ENCODE measurements at places on chromosomes 12 and 14. TPM values are rescaled to one million over a fixed set of nuclear protein-coding genes. Genes with fewer than 3 reads are reported as not detected.

DNA sequence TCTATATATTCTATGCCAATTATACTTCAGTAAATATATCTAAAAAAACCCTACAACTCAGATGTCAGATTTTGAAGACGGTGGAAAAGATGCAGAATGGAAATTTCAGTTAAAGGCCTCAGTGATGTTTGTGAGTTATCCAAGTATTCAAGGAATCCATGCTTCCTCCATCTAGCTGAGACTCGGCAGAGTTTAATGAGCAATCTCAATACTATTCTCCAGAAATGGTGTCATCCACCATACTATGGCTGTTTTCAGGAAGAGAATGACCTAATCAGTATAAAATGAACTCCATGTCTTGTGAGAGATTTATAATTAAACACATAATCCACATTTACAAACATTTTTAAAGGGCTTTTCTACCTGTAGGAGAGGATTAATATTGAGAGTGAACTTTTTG lies 66.0 kb downstream of the KLHL28 start:
- H3K27ac ChIP-seq: peak overlapping the region; percentile 99
- no peaks in the 10 kb centered on the region for H3K27me3 ChIP-seq
- no peak for DNase-seq
- no peaks in the 10 kb centered on the region for H3K36me3 ChIP-seq
- no peak overlapping the region for H3K4me3 ChIP-seq

Gene GPR65
- 1.1 TPM for total RNA-seq

Gene KITLG
- total RNA-seq: 70.2 TPM

Gene SIX1
- total RNA-seq: not detected

- no peaks in the 10 kb centered on the region for H3K4me1 ChIP-seq
- no peaks in the 10 kb centered on the region for H3K36me3 ChIP-seq
- no peak overlapping the region for H3K27ac ChIP-seq
- no peak for DNase-seq
Observed at GRCh38 chr12:4388032-4388431, 8.5 kb upstream of the FGF23 start.

DNA sequence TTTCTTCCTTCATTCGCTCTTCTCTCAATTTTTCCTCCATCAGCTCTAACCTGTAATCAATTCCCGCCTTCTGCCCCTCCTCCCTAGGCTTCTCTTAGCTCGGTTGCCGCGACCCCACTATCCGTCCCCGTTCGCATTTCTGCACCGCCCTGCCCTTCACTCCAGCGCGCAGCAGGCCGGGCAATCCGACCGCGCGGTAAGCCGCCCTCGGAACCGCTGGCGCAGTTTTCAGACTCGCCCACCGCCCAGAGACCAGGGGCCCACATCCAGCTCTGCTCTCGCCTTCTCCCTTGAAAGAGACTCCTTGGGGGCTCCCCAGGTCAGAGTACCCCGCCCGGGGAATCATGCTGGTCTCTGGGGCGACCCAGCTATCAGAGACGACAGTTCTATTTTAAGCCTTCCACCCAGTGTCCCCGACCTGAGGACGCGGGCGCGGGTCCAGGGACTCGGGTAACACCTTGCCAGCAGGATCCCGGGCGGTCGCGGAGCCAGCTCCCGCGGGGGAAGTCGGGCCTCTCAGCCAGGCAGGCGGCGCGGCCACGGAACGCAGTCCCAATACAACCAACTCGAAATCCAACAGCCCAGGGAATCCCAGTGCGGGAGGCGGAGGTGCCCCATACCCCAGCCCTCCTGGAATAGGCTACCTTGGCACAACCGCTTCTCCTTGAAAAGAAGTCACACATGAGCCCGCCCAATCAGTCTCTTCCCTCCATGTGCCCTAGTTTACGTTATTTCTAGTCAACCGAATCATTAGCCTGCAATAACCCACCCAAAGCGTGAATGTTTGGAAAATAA lies 5.7 kb upstream of the SLC38A4 start:
- peak overlapping the region; percentile 47 for H3K4me3 ChIP-seq
- H3K4me1 ChIP-seq: peaks cover 17% of the 10 kb centered on the region
- H3K27me3 ChIP-seq: peaks cover 9% of the 10 kb centered on the region
- no peaks in the 10 kb centered on the region for H3K36me3 ChIP-seq
- DNase-seq: no peak

GRCh38 chr12:104406164-104406563 lies 50.6 kb upstream of the CHST11 start:
- H3K4me3 ChIP-seq: no peak overlapping the region
- H3K4me1 ChIP-seq: no peaks in the 10 kb centered on the region
- no peak for DNase-seq
- H3K27ac ChIP-seq: no peak overlapping the region

DNA sequence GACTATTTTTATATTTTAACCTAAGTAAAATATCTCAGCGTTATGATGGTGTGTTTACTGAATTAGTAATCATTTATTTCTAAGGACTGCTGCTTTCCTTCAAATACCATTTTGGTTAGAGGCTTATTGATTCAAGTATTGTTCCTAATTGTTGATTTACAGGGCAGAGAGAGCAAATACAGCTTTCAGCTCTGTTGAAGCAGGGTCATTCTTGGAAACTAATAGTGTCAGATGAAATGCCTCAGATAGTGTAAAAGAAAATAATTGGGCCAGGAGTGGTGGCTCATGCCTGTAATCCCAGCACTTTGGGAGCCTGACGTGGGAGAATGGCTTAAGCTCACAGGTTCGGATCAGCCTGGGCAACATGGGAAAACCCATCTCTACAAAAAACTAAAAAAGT lies 249.3 kb downstream of the FUT8 start:
- no peaks in the 10 kb centered on the region for H3K36me3 ChIP-seq
- H3K4me1 ChIP-seq: no peaks in the 10 kb centered on the region
- H3K27ac ChIP-seq: no peak overlapping the region
- no peaks in the 10 kb centered on the region for H3K27me3 ChIP-seq
- DNase-seq: no peak
- H3K4me3 ChIP-seq: no peak overlapping the region

Gene ADCY6
- 28.5 TPM for total RNA-seq

Gene HRK
- not detected for total RNA-seq

- H3K36me3 ChIP-seq: no peaks in the 10 kb centered on the region
- no peaks in the 10 kb centered on the region for H3K27me3 ChIP-seq
- no peak overlapping the region for H3K27ac ChIP-seq
- no peaks in the 10 kb centered on the region for H3K4me1 ChIP-seq
- peak overlapping the region; percentile 62 for H3K4me3 ChIP-seq
Observed at GRCh38 chr14:91252871-91253794, 8.6 kb upstream of the GPR68 start.

- H3K27ac ChIP-seq: no peak overlapping the region
- no peaks in the 10 kb centered on the region for H3K4me1 ChIP-seq
- H3K36me3 ChIP-seq: no peaks in the 10 kb centered on the region
- no peaks in the 10 kb centered on the region for H3K27me3 ChIP-seq
- no peak for DNase-seq
- H3K4me3 ChIP-seq: no peak overlapping the region
Observed at GRCh38 chr12:121050725-121051124, 11.7 kb upstream of the OASL start.

GRCh38 chr14:90755661-90756304 lies 60.4 kb downstream of the TTC7B start:
- no peaks in the 10 kb centered on the region for H3K27me3 ChIP-seq
- no peaks in the 10 kb centered on the region for H3K36me3 ChIP-seq
- peaks cover 36% of the 10 kb centered on the region for H3K4me1 ChIP-seq

DNA sequence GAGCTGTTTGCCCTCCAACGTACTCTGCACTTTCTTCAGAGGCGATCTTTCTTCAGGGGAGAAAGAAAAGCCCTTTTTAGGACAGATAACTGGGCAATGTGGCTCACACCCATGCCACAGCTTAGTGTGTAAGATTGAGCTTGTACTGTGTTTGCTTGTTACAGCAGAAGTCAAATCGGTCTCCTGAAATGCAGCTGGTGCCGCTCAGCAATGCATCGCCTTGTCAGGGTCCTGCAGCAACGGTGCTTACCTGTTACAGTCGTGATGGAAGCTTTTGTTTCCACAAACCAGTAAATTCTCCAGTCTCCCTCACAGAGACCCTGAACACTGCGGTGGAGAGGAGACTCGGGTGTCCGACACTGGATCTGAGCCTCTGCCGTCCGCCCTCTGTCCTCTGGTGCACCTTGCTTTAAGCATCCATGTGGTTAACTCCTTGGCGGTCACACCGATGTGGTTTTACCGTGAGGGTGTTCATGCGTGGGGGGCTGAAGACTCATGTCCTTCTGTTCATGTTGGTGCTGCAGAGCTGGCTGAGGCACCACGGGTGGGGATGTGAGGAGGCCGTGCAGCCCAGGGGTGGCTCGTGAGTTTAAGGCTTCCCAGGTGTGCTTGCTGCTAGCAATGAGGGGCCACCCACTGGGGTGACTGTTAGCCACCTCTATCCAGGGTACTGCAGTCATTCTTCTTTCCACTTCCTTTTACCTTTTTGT lies 47.3 kb downstream of the FBXL14 start:
- H3K27ac ChIP-seq: no peak overlapping the region
- no peaks in the 10 kb centered on the region for H3K27me3 ChIP-seq
- DNase-seq: no peak
- H3K4me1 ChIP-seq: no peaks in the 10 kb centered on the region
- H3K4me3 ChIP-seq: no peak overlapping the region
- H3K36me3 ChIP-seq: no peaks in the 10 kb centered on the region

- H3K36me3 ChIP-seq: peaks cover 3% of the 10 kb centered on the region
- H3K4me1 ChIP-seq: peaks cover 29% of the 10 kb centered on the region
- H3K27me3 ChIP-seq: no peaks in the 10 kb centered on the region
- no peak overlapping the region for H3K4me3 ChIP-seq
Observed at GRCh38 chr14:21026988-21027315, 2.1 kb upstream of the NDRG2 start.

GRCh38 chr14:93008381-93008780 lies 85.4 kb downstream of the CHGA start:
- no peaks in the 10 kb centered on the region for H3K27me3 ChIP-seq
- peak; percentile 83 for DNase-seq
- no peak overlapping the region for H3K4me3 ChIP-seq
- no peaks in the 10 kb centered on the region for H3K36me3 ChIP-seq
- peak overlapping the region; percentile 73 for H3K27ac ChIP-seq

- H3K27ac ChIP-seq: no peak overlapping the region
- no peaks in the 10 kb centered on the region for H3K27me3 ChIP-seq
- peaks cover 9% of the 10 kb centered on the region for H3K4me1 ChIP-seq
- no peak for DNase-seq
- H3K36me3 ChIP-seq: no peaks in the 10 kb centered on the region
Observed at GRCh38 chr12:38883629-38884134, 21.7 kb downstream of the CPNE8 start.

Gene SLC8A3
- total RNA-seq: not detected

- DNase-seq: no peak
- no peak overlapping the region for H3K27ac ChIP-seq
- H3K36me3 ChIP-seq: no peaks in the 10 kb centered on the region
- H3K4me1 ChIP-seq: no peaks in the 10 kb centered on the region
- no peaks in the 10 kb centered on the region for H3K27me3 ChIP-seq
Observed at GRCh38 chr14:78519863-78520262, 349.7 kb downstream of the NRXN3 start.

DNA sequence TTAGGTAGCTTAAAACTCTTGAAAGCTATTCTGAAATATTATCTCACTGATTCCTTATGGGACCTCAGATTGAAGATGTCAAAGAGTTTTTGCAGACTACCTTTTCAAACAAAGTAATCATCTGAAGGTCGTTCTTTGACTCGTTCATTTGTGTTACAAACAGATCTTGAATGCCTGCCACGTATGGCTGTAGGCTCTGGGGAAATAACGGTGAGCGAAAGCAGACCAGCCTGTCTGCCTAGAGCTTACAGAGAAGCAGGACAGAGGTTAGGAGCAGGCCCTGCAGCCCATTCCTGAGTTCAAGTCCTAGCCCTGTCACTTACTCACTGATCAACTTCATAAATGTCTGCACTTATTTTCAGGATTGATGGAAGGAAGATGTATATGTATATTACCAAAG lies 83.6 kb downstream of the FLRT2 start:
- H3K4me3 ChIP-seq: no peak overlapping the region
- no peak overlapping the region for H3K27ac ChIP-seq
- H3K27me3 ChIP-seq: no peaks in the 10 kb centered on the region
- no peaks in the 10 kb centered on the region for H3K36me3 ChIP-seq

Gene POTEM
- total RNA-seq: not detected

GRCh38 chr12:112188130-112188830 lies 62.9 kb downstream of the TRAFD1 start:
- peaks cover 44% of the 10 kb centered on the region for H3K36me3 ChIP-seq
- H3K27me3 ChIP-seq: no peaks in the 10 kb centered on the region
- no peak overlapping the region for H3K4me3 ChIP-seq
- DNase-seq: peak; percentile 15
- no peaks in the 10 kb centered on the region for H3K4me1 ChIP-seq

GRCh38 chr12:6523708-6524107 lies 10.6 kb upstream of the GAPDH start:
- H3K36me3 ChIP-seq: peaks cover 96% of the 10 kb centered on the region
- H3K4me3 ChIP-seq: no peak overlapping the region
- no peaks in the 10 kb centered on the region for H3K4me1 ChIP-seq
- H3K27me3 ChIP-seq: no peaks in the 10 kb centered on the region
- no peak overlapping the region for H3K27ac ChIP-seq
- DNase-seq: no peak

Gene ADGRD1
- total RNA-seq: 7.2 TPM

Gene TPH2
- total RNA-seq: 0.14 TPM

DNA sequence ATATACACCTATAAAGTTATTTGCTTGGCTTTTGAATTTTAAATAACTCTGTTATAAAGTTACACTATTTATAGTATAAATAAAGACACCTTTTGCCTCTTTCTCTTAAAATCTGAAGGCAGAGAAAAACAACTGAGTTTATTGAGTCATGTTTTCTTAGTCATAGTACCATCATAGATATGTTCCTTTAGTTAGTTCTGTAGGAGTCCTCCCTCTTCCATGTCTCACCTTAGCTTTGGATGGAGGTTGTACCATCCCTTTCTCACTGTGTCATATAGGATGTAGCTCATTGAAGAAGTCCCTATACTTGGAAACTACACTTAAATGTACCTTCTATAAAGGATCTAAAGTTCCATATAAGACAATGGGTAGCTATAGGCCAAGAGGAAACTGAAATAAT lies 39.7 kb upstream of the TSPAN8 start:
- H3K27ac ChIP-seq: no peak overlapping the region
- no peak for DNase-seq
- H3K36me3 ChIP-seq: no peaks in the 10 kb centered on the region
- H3K4me3 ChIP-seq: no peak overlapping the region
- H3K4me1 ChIP-seq: no peaks in the 10 kb centered on the region

- no peak for DNase-seq
- no peaks in the 10 kb centered on the region for H3K27me3 ChIP-seq
- H3K36me3 ChIP-seq: no peaks in the 10 kb centered on the region
- H3K4me3 ChIP-seq: no peak overlapping the region
Observed at GRCh38 chr14:50233166-50233950, 2.0 kb upstream of the SOS2 start.

Gene HOXC9
- total RNA-seq: not detected

DNA sequence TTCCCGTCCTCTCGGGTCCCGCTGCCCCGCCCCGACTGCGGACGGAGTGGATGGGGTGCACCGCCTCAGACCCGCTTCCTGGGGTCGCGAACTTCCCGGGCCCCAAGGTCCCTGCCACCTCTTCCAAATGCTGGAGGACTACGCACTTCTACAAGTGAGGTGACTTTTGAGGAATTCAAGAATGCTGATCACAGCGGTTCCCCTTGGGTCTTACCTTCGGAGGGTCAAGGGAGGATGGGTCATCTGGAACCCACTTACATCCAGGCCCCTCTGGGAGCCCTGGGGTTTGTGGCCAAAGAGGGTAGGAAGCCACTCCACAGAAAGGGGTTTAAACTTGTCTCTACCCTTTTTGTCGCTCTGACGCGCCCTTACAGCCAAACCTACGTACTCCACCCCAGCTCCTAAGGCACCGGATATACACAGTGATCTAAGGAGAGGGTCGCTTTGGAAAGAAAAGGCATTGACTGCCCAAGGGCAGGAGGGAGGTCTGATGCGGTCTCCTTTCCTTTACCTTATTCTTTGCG lies 532 bp upstream of the PRKD1 start:
- peaks cover 25% of the 10 kb centered on the region for H3K4me1 ChIP-seq
- H3K27ac ChIP-seq: peak overlapping the region; percentile 83
- no peaks in the 10 kb centered on the region for H3K36me3 ChIP-seq
- no peaks in the 10 kb centered on the region for H3K27me3 ChIP-seq
- no peak for DNase-seq

All from sigmoid colon (tissue), 7 donors.